Stimulated activated memory B cell treated with anti-CD40 and anti-IgM and Interleukin-4, amounts not matched to agents 10 μg/mL and 1 μg/mL and 100 μg/mL, for 72 hours (primary cell): ENCODE measurements at places on chromosomes 5 and 9.

DNA sequence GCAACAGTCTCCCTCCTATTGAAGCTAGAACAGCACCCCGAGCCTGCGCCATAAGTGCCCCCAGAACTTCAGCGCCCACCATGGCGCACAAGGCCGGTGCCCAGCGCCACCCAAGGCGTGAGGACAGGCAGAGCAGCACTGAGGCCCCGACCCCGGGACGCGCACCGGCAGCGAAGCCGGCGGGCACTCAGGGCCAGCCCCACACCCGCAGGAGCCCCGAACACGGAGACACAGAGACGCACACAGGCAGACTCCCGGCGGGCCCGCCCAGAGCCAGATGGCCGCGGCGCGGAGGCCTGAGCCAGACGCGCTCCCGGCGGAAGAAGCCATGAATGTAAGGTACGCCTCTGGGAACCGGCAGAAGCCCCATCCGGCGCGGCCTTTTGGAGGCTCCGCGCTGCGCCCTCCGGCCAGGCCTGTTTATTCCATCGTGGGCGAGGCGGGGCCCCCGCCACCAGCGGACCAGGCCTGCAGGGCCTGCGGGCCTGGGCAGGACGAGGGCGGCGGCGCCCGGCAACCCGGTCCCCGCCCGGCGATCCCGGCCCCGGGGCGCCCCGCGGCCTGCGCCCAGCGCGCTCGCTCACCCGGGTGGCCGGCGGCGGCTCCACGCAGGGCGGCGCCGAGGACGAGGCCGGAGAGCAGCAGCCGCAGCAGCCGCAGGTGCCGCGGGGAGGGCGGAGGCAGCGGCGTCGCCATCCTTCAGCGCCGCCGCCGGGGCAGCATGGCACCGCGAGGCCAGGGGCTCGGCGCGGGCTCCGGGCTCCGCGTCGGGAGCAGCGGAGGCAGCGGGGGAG, 486 bp downstream of the NPDC1 start:
- ATAC-seq: no peak

- no peak for ATAC-seq
Observed at GRCh38 chr5:177437623-177438022, 9.0 kb upstream of the PRR7 start.

DNA sequence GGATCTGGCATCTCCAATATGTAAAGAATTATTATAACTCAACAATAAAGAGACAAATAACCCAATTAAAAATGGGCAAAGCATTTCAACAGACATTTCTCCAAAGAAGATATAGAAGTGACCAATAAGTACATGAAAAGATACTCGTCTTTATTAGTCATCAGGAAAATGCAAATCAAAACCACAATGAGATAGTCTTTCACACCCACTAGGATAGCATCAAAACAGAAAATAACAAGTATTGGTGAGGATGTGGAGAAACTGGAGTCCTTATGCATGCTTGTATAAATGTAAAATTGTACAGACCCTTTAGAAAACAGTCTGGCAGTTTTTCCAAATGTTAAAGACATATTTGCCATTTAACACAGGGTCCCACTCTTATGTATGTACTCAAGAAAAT, 39.1 kb upstream of the ITGA1 start:
- no peak for ATAC-seq

- ATAC-seq: no peak
Observed at GRCh38 chr5:115431116-115431515, 113.5 kb downstream of the FEM1C start.

- ATAC-seq: no peak
Observed at GRCh38 chr5:98292496-98292895, 481.0 kb upstream of the RGMB start.
